Suprapubic skin (tissue), 4 donors: ENCODE measurements at places on chromosomes 7 and 10.

GRCh38 chr10:124035928-124036558 is 57.4 kb downstream of the CHST15 start:
- DNase-seq: peak; percentile 80

GRCh38 chr10:97612386-97612785 is 20.9 kb downstream of the MORN4 start:
- no peak for DNase-seq

GRCh38 chr10:53786236-53786900 is 1013.8 kb upstream of the MBL2 start:
- DNase-seq: no peak

DNA sequence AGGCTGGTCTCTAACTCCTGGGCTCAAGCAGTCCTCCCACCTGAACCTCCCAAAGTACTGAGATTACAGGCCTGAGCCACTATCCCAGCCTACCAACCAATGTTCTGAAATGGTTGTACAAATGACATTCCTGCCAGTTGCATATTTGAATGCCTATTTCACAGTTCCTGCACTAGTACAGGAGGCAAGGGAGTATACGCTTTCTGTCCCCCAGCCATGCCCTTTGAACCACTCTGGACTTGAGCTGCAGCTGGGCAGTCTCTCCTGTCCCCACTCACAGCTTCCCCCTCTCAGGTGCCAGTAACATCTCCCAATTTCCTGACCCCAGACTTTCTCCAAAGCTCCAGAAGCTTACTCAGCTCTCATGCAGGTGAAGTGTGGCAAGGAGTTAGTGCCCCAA is 58.9 kb downstream of the SPOCK2 start:
- no peak for DNase-seq

DNA sequence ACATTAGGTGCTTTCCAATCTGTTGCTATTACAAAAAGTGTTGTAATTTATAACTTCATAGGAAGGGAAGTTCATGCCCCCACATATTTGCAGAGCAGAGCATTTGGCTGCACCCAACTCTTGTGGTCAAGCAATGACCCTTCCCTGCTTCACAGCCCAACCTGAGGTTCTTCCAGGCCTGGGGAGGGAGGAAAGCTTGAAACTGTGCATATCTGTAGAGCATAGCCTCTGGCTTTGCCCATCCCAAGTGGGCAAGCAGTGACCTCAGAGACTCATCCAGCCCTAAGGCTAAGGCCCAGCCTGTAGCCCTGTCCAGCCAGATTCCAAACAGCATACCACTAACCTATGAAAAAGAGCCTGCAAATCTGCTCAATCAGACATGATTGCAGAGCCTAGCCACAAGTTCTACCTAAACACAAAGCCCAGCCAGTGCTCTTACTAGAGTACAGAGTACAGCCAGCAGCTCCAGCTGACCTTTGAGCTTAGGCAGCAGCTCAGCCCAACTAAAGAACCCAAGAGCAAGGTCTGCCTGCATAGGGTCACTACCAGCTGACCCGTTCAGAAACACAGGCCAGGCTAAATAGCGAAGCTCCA is 14.4 kb upstream of the GSTK1 start:
- DNase-seq: no peak

- DNase-seq: no peak
Observed at GRCh38 chr7:84060760-84061261, 133.8 kb downstream of the SEMA3A start.

DNA sequence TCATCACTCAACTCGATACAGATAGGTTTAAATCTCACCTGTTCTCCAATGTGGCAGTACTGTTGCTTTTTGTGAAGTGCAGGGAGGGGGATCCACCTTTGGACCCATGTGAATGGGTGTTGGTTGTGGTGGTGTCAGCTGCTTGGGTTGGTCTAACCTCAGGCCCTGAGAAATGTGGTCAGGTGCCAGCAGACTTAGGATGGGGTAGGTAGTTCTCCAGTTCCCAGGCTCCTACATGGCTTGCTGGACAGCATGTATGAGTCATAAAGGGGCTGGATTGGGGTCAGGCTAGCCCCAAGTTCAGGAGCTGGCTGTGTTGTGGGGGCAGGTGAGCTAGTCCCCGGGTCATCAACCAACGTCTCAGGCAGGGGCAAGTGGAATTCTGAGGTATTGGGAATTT is 472.6 kb upstream of the CNTNAP2 start:
- DNase-seq: no peak

- DNase-seq: no peak
Observed at GRCh38 chr10:100670828-100671479, 74.4 kb upstream of the PAX2 start.

- DNase-seq: no peak
Observed at GRCh38 chr10:114188001-114188400, 8.8 kb downstream of the TDRD1 start.

- no peak for DNase-seq
Observed at GRCh38 chr7:1721047-1721690, 51.1 kb downstream of the ELFN1 start.

DNA sequence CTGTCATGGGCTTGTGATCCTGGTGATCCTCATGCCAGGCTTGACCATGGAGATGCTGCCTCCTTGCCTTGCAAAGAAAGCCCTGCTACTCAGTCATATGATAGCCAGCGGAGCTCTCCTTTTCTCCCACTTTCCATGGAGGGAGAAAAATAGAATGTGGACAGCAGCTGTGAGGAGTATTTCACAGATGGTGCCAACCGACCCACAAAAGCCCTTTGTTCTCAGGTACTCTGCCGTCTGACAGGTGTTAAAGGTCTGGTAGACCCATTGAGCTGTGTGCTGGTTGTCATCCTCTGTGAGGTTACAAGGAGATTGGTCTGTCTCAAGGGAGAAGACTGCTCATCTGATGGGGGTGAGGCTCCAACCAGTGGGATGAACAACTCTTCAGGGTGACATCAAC is 29.5 kb upstream of the COBL start:
- no peak for DNase-seq

DNA sequence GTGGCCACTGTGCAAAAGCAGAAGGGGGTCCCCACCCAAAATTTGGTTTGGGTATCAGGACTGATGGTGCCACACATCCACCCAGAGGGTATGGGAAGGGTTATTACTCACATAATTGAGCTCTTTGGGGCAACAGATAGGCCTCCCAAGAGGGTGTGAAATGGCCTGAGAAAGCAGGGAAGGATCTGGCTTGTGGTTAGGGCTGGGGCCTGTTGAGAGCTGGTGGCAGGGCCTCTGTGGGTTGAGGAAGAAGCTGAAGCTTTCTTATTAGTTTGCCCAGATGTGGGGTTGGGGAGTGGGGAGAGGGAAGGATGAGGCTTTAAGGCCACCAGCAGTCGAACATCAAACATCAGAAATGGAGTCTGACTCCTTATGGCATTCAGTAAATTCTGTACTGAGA is 18.3 kb upstream of the MKI67 start:
- peak; percentile 43 for DNase-seq

DNA sequence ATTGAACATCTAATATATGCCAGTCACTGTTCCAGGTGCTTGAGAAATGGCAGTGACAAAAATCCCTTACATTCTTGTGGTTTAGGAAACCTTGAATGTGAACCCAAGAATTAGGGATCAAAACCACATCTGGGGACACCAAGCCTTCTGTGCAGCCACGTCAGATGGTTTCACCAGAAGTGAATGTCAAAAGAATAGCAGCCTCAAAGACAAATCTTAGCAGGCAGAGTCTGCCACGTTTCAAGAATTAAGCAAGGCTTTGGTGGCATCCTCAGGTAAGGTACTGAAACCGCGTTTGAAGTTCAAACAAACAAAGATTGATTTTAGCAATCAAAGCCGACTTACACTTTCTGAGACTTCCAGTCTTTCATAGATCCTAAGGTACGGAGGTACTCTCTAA is 225.5 kb upstream of the GNAI1 start:
- DNase-seq: no peak

GRCh38 chr10:48807791-48808470 is 123.3 kb downstream of the WDFY4 start:
- DNase-seq: no peak

GRCh38 chr10:27349987-27350386 is 109.4 kb upstream of the ACBD5 start:
- DNase-seq: no peak

DNA sequence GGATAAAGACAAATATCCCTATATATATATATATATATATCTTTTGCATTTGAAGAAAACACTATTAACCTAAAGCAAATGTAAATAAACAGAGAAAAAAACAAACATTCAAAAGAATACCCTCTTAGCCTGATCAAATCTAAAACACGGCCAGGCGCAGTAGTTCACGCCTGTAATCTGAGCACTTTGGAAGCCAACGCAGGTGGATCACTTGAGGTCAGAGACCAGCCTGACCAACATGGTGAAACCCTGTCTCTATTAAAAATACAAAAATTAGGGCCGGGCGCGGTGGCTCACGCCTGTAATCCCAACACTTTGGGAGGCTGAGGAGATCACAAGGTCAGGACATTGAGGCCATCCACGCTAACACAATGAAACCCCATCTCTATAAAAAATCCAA is 9.2 kb downstream of the ANXA7 start:
- no peak for DNase-seq

DNA sequence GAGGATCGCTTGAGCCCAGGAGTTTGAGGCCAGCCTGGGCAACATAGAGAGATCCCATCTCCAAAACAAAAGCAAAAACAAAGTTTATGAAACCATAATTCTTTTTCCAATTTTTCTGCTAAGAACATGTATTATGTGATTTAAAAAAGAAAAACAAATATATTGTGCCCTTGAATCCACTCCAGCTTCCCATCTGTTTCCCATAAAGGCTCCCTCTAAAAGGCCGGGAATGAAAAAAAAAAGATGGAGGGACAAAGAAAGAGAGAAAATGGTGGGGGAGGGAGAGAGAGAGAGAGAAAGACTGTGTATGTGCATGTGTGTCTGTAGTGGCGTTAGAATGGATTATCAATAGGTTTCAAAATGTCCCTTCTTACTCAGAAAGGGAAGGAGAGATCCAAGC is 20.5 kb upstream of the GSDME start:
- DNase-seq: no peak
